HFFc6 (cell line): ENCODE measurements at places on chromosomes 2 and 18. TPM values are rescaled to one million over a fixed set of nuclear protein-coding genes. Genes with fewer than 3 reads are reported as not detected.
A peak's percentile ranks its signal among the peaks of the same experiment; 100 is the strongest.

DNA sequence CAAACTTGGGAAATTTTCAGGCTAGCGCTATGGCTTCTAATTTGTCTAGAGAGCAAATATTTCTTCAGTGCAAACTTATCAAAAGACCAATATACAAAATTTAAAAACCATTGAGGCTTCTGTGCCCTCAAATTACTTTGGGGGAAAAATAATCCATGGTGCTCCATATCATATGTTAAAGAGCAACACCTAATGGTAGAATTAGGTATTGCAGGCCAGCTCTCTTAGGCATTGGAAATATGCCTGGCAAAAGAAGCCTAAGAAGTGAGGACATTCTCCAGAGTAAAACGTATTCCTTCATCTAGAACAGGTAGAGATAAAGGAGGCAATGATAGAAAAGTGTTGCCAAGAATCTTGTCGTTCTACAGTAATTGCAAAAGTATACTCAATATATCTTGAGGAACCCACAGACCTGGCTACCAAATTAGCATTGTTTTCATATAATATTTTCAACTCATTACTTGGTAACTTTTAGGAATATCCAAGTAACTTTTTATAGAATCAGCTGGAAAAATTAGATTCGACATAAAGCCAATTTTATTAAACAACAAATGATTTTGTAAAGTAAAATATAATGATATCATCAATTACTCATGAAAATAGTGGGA, 401.1 kb downstream of the BCL11A start:
- peak; percentile 25 for DNase-seq

DNA sequence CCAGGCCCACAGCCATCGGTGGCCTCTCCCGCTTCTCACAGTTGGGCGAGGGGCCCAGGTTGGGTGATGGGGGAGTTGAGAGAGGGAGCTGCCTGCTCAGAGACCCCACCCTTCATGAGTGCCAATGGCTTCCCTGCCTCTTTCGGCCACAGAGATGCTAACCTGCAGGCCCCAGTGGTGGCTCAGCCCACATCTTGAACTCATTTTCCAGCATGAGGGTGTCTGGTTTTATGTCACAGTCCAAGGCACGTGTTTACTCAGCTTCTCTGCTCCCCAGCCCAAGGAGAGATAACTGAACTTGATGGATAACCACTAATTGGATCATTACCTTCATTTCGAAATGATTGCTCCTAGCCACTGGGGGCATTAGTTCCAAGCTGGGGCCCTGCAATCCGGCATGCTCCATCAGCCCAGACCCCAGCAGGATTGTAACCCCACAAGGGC, 45.9 kb upstream of the SIX2 start:
- DNase-seq = no peak

DNA sequence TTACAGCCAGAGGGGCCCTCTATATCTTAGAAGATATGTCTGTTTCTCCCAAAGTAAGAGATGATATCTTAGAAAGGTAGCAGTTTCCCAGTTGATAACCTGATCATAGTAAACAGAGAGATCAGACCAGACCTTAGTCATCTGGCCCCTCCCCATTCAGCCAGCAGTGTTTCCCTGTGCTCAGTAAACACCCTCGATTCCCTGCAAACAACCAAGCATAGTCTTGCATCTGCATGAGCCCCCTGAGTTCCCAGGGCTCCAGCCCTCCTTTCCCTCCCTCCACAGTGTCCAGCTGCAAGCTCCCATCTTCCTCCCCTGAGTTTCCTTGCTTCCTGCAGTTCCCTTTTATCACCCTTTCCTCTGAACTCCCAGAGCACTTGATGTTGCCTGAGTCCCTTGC, 20.3 kb downstream of the NRP2 start:
- DNase-seq = no peak

GRCh38 chr2:177808984-177809809, 263.4 kb downstream of the PDE11A start:
- no peak for DNase-seq

DNA sequence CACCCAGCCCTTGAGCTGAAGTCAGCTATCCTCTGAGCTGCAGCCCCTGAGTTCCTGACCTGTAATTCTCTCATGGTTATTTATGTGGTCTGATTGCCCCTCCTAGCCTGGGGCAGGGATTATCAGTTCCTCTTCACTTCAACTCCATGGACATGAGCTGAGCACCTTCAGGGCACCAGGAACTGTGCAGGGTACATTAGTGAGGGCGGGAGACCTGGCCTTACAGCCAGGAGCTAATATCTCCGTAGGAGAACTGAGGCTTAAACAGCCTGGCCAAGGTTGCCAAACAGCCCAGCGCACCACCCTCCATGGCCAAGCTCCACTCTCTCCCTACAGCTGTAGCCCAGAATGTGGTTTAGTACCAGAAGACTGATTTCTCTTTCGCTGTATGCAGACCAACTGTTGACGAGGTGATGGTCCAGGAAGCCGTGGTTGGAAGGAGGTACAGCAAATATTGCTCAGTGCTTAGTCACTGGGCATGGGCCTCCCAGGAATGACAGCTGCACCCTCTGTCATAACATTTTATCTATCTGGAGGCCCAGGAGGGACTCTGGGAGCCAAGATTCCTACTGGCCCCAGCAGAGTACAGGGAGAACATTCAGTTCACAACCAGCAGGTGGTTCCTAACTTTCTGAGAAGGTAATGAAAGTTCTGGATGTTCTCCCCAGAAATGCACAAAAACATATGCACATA, 228.7 kb upstream of the SIX2 start:
- peak; percentile 81 for DNase-seq

DNA sequence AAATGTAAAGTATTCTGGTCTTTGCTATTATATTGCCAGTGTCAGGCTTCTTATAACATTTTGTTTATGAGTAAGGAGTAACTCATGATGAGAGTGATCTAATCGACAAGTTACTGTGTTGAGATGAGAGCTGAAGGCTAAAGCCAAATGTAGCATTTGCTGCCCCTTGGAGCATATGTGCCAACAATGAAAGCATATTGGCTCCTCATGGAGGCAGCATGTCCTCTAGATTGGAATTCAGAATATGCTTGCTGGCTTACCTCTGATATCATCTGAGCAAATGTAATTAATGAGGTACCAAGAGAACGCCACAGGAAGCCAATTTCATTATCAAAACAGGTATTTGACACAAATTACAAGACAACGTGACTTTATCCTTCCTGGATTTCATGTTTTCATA, 781.1 kb upstream of the FSHR start:
- no peak for DNase-seq

DNA sequence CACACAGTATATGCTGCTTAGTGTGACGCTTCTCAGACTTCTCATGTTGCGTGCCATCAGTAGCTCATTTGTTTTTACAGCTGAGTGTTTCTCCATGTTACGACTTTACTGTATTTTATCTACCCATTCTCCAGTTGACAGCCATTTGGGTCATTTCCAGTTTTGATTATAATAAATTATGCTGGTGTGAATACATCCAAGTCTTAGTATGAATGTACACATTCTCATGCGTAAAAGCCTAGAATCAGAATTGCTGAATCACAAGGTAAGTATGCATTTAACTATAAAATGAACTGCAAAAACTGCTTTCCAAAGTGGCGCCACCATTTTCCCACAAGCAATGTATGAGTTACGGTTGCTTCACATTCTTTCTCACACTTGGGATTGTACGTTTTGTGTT, 184.2 kb upstream of the SLC35G4 start:
- no peak for DNase-seq

DNA sequence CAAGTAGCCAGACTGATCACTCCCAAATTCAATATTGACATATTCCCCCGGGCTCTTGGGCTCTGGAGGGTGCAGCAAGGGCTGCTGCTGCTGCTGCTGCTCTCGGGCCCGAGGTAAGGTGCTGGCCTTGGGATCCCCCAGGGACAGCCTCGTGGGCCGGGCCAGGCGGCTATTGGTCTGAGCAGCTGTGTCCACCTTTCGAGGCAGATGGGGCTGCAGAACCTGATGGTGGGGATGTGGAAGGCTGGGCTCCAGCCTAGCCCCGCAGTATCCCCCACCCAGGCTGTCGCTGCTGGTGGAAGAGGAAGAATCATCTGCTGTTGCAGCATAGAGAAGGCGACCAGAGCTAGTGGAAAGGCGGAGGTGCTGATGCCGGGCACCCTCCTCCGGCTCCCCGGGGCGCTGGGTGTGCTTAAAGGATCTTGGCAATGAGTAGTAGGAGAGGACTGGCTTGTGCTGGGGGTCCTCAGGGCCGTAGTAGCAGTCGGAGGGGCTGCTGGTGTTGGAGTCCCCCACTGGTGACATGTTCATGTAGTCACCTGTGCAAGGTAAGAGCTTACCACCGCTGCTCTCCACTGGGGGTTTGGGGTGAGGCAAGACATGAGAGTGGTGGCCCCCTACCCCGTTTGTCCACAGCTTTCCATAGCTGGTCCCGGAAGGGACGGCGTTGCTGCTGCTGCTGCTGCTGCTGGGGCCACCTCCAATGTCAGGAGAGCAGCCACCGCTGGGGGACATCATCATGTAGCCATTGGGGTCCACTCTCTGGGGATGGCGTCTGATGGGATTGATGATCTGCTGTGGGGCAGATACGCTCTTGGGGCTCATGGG, 3.4 kb downstream of the IRS1 start:
- no peak for DNase-seq

- DNase-seq = peak; percentile 43
Observed at GRCh38 chr2:209425471-209426071, 1.7 kb downstream of the MAP2 start.

DNA sequence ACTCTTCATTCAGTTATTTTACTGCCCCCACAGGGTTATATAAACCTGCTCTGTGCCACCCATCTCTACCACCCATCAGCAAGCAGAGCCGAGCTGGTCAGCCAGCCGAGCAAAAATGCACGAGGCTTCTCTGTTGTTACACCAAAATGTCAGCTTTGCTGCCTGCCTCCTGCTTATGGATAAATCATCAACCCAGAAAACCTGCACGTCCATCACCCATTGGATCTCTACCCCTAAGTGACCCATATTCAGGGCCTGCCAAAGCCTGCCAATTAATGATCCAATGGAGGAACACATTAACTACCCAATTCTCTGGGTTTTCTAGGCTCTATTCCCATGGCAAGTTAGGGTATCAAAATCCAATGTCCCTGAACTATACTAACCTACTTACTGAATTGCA, 365.5 kb upstream of the ACVR2A start:
- DNase-seq = no peak

DNA sequence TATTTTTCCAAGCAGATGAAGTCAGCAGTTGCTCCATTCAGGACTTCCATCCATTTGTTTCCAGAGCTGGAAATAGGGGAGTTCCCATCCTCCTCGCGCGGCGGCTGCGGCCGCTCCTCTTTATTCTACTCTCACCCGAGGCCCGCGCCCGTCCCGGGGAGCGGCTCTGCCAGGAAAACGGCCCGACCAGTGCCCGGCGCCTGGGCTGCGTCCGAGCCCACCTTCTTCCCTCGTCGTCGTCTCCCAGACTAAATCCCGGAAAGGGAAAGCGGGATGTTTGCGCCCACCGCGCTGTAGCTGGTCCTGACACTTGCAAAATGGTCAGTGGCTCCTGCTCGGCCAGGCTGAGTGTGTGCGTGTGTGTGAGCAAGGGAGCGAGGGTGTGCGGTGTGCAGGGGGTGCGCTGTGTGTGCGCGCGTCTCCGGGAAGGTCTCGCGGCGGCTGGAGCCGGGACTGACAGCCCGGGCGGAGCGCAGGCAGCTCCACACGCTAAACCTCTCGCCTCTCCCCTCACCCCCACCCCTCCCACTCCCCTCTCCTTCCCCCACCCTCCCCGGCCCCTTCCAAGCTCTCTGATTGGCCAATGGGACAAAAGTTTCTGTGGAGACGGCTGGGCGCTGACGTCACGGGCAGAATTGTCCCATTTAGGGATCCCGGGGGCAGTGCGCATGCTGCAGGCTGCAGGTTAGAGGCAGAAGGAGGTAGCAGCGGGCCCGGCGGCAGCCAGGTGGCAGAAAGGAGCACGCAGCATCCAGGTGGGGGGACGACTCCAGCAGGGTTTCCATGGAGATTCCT, at the start of gene NOL4:
Gene NOL4, minus strand, starts transcription at position 491 of the 795 bp plus-strand sequence. CDS start 1,660 bp downstream, outside the sequence.
- DNase-seq = no peak

DNA sequence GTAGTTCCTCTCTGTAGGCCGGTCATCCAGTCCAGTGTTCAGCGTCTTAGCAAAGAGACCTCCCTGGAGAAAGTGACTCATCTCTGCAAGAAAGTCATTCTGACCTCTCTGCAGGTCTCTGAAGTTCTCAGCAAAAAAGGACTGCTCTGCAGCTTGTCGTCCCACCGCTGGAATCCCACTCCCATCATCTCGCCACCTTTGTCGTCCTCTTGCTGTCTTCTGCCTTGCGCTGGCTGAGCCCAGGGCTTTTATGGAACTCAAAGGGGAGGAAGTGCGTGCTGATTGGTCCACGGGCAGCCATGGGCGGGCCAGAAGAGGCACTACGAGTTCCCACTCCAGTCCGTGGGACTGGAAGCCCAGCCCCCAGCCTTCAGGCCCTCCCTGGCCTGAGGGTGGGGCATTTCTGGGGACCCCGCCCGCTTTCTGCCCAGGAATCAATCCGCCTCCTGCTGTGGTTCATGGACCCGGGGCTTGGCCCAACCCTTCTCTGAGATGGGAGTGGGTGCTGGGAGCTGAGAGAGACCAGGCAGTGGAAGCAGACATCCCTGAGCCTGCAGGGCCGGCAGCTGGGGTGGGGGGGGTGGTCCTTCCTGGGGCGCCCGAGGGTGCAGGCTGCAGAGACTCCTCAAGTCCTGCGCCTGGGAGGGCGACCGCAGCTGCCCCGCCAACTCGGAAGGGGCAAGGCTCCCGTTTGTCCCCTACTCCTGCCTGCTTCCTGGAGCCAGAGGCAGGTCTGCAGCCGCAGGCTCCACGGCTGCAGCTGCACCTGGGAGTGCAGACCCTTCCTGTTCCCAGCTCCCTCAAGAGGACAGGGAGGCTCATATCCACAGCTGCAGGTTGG, 660.7 kb upstream of the RAB6C start:
- no peak for DNase-seq

- DNase-seq = peak; percentile 60
Observed at GRCh38 chr2:23363831-23364230, 21.1 kb upstream of the KLHL29 start.

- DNase-seq = no peak
Observed at GRCh38 chr18:69830189-69830588, 117.5 kb downstream of the CD226 start.

- DNase-seq = peak; percentile 28
Observed at GRCh38 chr2:129923265-129924091, 56.0 kb upstream of the RAB6C start.

DNA sequence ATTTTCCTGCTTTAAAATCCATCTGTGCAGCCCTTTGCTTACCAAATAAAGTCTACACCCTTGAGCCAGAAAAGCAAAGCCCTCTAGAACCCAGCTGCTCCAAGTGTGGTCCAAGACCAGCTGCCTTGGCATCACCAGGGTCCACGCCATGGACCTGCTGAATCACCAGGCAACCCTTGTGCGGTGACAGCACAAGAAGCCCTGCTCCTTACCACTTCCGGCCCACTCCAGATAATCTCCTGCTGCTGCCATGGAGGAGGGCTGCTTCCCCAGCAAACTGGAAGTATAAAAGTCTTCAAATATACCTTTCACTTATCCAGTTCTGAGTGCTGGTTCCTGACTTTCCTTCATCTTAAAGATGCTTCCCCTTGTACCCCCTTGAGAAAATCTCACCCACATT, 106.0 kb upstream of the PKDCC start:
- DNase-seq = no peak

- no peak for DNase-seq
Observed at GRCh38 chr18:69408522-69408921, 7.8 kb downstream of the DOK6 start.

The FAM117B gene
- total RNA-seq = 0.68 to 1.2 TPM (median 0.90 TPM) in 3 replicates

The TUBA4B gene
- not detected in 3 replicates for total RNA-seq

The CD28 gene
- total RNA-seq = not detected in 3 replicates

The NTSR2 gene
- not detected in 3 replicates for total RNA-seq

The DES gene
- 0.12 to 0.45 TPM (median 0.16 TPM) in 3 replicates for total RNA-seq

The FSIP2 gene
- total RNA-seq = not detected in 2 replicates

The POTEJ gene
- not detected in 3 replicates for total RNA-seq

The ST8SIA3 gene
- not detected in 3 replicates for total RNA-seq

The ZSWIM2 gene
- 0.10 to 0.15 TPM in 2 of 3 replicates, not detected in the other for total RNA-seq

The ANKRD62 gene
- total RNA-seq = not detected in 3 replicates
